B cell (primary cell): ENCODE measurements at places on chromosomes 7 and 10. TPM values are rescaled to one million over a fixed set of nuclear protein-coding genes. Genes with fewer than 3 reads are reported as not detected.

GRCh38 chr10:3482200-3482993, 302.6 kb downstream of the KLF6 start:
- H3K36me3 ChIP-seq: no peaks in the 10 kb centered on the region
- no peak overlapping the region for H3K27ac ChIP-seq
- H3K4me3 ChIP-seq: no peak overlapping the region
- peaks cover 64% of the 10 kb centered on the region for H3K4me1 ChIP-seq
- H3K27me3 ChIP-seq: no peaks in the 10 kb centered on the region
- DNase-seq: peak; percentile 17

DNA sequence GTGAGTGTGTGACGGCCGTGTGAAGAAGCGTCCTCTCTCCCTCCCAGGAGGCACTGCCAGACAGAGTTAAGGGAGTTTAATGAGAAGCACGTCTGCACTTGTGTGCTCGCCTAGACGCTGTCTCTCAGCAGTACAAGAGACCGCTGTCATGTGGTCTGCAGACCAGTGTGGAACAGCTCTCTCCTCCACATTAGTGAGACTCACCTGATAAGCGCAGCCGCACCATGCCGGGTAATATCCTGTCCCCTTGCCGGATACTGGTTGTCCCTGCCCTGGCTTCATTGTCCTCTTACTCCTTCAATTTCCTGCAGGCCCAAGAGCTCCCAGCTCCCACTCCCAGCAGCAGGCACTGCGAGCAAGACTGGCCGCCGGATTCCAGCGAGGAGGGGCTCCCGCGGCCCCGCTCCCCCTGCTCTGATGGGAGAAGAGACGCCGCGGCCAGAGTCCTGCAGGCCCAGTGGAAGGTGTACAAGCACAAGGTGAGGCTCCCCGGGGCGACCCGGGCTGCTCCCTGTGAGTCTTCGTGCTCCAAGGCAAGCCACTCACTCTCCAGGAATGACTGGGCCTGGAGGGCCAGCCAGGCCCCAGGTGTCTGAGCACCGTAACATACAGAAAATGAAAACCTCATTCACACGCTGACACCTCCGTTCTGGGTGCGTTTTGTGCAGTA, 33.5 kb upstream of the TTYH3 start:
- H3K4me3 ChIP-seq: no peak overlapping the region
- H3K36me3 ChIP-seq: no peaks in the 10 kb centered on the region
- H3K27me3 ChIP-seq: no peaks in the 10 kb centered on the region

DNA sequence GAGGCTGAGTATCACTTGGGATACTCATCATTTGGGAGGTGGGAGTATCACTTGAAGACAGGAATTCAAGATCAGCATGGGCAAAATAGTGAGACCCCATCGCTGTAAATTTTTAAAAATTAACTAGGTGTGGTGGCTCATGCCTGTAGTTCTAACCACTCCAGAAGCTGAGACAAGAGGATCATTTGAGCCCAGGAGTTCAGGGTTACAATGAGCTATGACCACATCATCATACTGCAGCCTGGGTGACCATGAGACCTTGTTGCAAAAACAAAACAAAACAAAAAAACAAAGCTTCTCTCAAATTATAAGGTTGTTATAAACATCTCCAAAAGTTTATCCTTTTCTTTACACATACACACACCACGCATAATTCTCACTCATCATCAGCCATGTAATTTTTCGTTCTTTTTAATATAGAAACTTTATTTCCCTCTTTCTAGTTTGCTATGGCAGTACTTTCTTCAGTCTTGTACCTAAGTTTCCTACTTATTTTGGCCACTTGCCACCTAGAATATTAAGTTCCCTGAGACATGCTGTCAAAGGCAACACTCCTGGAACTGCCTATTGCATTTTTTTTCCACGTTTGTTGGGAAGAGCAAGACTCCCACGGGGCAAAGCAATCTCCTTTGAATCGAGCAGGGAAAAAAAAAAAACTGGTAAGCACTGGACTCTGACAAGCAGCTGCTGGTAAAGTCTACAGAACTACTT, 37.1 kb downstream of the SKIDA1 start:
- DNase-seq: no peak
- H3K4me1 ChIP-seq: no peaks in the 10 kb centered on the region
- no peaks in the 10 kb centered on the region for H3K27me3 ChIP-seq
- no peak overlapping the region for H3K27ac ChIP-seq
- H3K36me3 ChIP-seq: no peaks in the 10 kb centered on the region

GRCh38 chr10:72740528-72740927, 48.6 kb downstream of the MCU start:
- H3K27ac ChIP-seq: no peak overlapping the region
- no peak for DNase-seq
- peaks cover 3% of the 10 kb centered on the region for H3K4me1 ChIP-seq
- no peaks in the 10 kb centered on the region for H3K36me3 ChIP-seq

GRCh38 chr7:121945480-121946236, 72.7 kb downstream of the PTPRZ1 start:
- H3K36me3 ChIP-seq: no peaks in the 10 kb centered on the region
- H3K4me1 ChIP-seq: no peaks in the 10 kb centered on the region
- no peak overlapping the region for H3K27ac ChIP-seq
- DNase-seq: no peak

The NFKB2 gene
- total RNA-seq: 377 and 398 TPM in 2 replicates

- no peaks in the 10 kb centered on the region for H3K27me3 ChIP-seq
- no peak overlapping the region for H3K4me3 ChIP-seq
- no peak for DNase-seq
These were observed 25.2 kb upstream of the ING3 start for GRCh38 chr7:120925392-120925791.

DNA sequence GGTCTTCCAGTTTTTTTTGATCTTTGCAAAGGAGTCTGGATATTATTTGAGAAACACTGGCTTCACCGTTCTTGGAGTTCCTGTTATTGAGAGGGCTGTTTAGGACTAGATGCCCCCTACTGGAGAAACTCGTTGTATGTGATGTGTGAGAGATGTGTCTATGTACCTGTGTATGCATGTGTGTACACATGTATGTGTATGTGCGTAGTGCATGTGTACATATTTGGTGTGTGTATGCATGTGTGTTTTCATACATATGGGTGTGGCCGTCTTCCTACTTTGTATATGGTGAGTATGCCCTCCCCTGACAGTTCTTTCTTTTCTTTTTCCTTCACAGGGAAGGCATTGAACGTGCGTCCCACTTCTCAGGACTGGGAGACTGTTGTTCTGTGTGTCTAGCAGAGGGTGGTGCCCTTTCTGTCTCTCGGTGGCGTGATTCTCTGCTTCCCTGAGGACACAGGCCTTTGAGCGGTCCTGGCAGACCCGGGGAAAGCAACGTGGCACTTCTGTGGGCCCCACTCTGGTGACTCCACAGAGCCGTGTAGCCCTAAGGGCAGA, 3.0 kb upstream of the CALHM3 start:
- peak; percentile 82 for DNase-seq
- peaks cover 13% of the 10 kb centered on the region for H3K4me1 ChIP-seq
- H3K27me3 ChIP-seq: no peaks in the 10 kb centered on the region
- no peak overlapping the region for H3K4me3 ChIP-seq
- no peak overlapping the region for H3K27ac ChIP-seq

GRCh38 chr10:53754596-53755250, 982.1 kb upstream of the MBL2 start:
- DNase-seq: no peak
- no peaks in the 10 kb centered on the region for H3K36me3 ChIP-seq
- no peak overlapping the region for H3K27ac ChIP-seq
- no peaks in the 10 kb centered on the region for H3K4me1 ChIP-seq
- H3K4me3 ChIP-seq: no peak overlapping the region

The MYL10 gene
- not detected in 2 replicates for total RNA-seq

The ASAH2B gene
- total RNA-seq: 1.0 TPM in 2 replicates

The TPST1 gene
- 11.3 and 13.0 TPM in 2 replicates for total RNA-seq

The ATOH7 gene
- not detected in 2 replicates for total RNA-seq

The TBX20 gene
- total RNA-seq: 0.25 TPM in 1 of 2 replicates, not detected in the other

DNA sequence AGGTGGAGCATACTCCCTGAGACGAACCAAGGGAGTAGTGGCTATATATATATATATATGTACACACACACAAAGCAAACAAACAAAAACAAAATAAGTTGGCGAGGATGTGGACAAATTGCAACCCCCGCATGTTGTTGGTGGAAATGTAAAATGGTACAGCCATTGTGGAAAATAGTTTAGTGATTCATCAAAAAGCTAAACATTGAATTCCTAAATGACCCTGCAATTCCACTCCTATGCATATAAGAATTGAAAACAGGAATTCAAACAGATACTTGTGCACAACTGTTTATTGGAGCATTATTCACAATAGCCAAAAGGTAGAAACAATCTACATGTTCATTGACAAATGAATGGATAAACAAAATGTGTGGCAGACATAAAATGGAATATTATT, 407.9 kb downstream of the KCNMA1 start:
- H3K4me1 ChIP-seq: no peaks in the 10 kb centered on the region
- DNase-seq: no peak
- H3K36me3 ChIP-seq: no peaks in the 10 kb centered on the region
- H3K27me3 ChIP-seq: no peaks in the 10 kb centered on the region
- no peak overlapping the region for H3K4me3 ChIP-seq

The RPP38 gene
- total RNA-seq: 24.5 and 24.8 TPM in 2 replicates

DNA sequence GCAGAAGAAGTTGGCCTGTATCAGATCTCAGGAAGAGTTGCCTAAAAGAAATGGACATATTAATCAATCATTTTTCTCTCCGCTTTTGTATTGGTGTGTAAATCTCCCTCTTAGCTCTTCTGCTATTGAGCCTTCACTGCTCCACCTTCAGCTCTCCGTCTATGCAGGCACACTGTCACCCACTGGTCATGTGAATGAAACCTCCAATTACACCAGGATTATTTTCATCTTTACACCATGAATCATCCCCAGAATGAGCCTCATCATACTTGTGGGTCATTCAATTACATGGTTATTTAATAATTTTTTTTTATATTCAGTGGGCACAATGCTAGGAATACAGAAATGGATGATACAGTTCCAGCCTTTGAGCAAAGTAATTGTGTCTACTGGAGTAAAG, 92.6 kb downstream of the LRRC4 start:
- no peak for DNase-seq
- no peaks in the 10 kb centered on the region for H3K27me3 ChIP-seq
- H3K36me3 ChIP-seq: peaks cover 5% of the 10 kb centered on the region
- H3K4me1 ChIP-seq: no peaks in the 10 kb centered on the region
- no peak overlapping the region for H3K27ac ChIP-seq

- no peak overlapping the region for H3K4me3 ChIP-seq
- no peak for DNase-seq
- no peaks in the 10 kb centered on the region for H3K27me3 ChIP-seq
- no peaks in the 10 kb centered on the region for H3K36me3 ChIP-seq
- no peak overlapping the region for H3K27ac ChIP-seq
These were observed 133.6 kb downstream of the BMPER start for GRCh38 chr7:34038816-34039470.

The AOC1 gene
- total RNA-seq: not detected in 2 replicates

GRCh38 chr10:124646483-124647352, 97.5 kb downstream of the FAM53B start:
- H3K36me3 ChIP-seq: no peaks in the 10 kb centered on the region
- peak overlapping the region; percentile 45 for H3K4me3 ChIP-seq
- H3K27me3 ChIP-seq: no peaks in the 10 kb centered on the region
- DNase-seq: no peak
- H3K27ac ChIP-seq: peak overlapping the region; percentile 92

- no peaks in the 10 kb centered on the region for H3K36me3 ChIP-seq
- no peak for DNase-seq
- H3K27me3 ChIP-seq: no peaks in the 10 kb centered on the region
- no peak overlapping the region for H3K27ac ChIP-seq
These were observed 113.6 kb downstream of the RNF32 start for GRCh38 chr7:156754201-156754600.

- H3K27me3 ChIP-seq: no peaks in the 10 kb centered on the region
- H3K4me3 ChIP-seq: no peak overlapping the region
- H3K4me1 ChIP-seq: peaks cover 3% of the 10 kb centered on the region
- H3K27ac ChIP-seq: no peak overlapping the region
These were observed 331.0 kb upstream of the MGMT start for GRCh38 chr10:129136074-129136473.

- DNase-seq: no peak
- H3K27ac ChIP-seq: no peak overlapping the region
- H3K4me3 ChIP-seq: no peak overlapping the region
- no peaks in the 10 kb centered on the region for H3K27me3 ChIP-seq
- no peaks in the 10 kb centered on the region for H3K36me3 ChIP-seq
These were observed 85.2 kb upstream of the VIPR2 start for GRCh38 chr7:159229683-159230475.

The ASAH2 gene
- 0.44 and 1.9 TPM in 2 replicates for total RNA-seq

DNA sequence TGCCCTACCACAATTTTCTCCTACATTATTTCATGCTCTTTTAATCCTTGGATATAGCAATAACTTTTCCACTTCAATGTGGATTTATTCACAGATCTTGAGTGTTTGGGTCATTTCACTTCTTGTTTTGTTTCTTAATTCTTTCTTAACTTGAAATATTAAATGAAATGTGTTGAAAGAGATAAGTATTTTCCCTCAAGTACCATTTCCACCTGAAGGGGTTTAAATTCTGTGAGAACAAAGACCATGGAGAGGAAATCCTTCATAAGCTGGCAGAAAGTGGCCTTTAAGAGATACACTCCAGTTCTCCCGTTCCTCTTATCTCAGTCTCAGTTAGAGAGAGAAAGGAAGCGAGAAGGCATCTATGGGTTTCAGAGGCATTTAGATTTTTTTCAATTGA, 14.1 kb upstream of the DLD start:
- H3K27ac ChIP-seq: no peak overlapping the region
- H3K27me3 ChIP-seq: no peaks in the 10 kb centered on the region
- H3K4me3 ChIP-seq: no peak overlapping the region
- no peaks in the 10 kb centered on the region for H3K4me1 ChIP-seq
- no peak for DNase-seq

DNA sequence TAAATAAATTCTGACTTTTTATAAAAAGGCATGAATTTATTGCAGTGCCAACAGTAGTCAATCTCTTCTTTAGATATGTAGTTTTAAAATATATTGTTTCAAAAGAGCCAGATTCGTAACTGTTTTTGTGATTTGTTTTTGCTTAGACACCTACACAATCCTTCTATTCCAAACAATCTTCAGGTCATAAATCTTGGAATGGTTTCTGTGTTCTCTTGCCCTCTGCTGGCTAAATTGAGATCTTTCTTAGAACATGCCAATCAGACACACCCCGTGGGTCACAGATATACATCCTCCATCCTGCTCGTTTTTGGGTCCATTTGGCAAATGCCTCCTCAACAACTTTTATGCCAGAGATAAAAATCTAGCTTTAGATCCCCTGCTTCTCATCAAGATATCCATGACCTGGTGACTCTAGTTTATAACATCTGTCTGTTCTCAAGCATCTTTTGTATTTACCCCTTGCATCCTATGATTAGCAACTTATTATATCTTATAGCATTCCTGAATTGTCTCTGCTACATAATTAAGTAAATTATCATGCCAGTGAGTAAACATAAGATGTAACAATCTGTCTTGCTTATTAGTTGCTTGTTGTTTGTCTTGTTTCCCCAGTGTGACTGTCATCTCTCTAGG, 35.3 kb upstream of the IFRD1 start:
- no peak overlapping the region for H3K27ac ChIP-seq
- peaks cover 2% of the 10 kb centered on the region for H3K27me3 ChIP-seq
- no peak overlapping the region for H3K4me3 ChIP-seq
- DNase-seq: peak; percentile 19
- no peaks in the 10 kb centered on the region for H3K4me1 ChIP-seq

GRCh38 chr10:59176241-59177030, at the start of gene PHYHIPL:
PHYHIPL (plus strand) TSS chr10:59176643; CDS start chr10:59176854, 211 bp downstream.
- DNase-seq: no peak
- H3K27ac ChIP-seq: no peak within 1 kb of the TSS
- no peaks in the 10 kb centered on the region for H3K4me1 ChIP-seq
- H3K27me3 ChIP-seq: no peaks in the 10 kb centered on the region
- no peaks in the 10 kb centered on the region for H3K36me3 ChIP-seq

The DEPP1 gene
- not detected in 2 replicates for total RNA-seq

- no peaks in the 10 kb centered on the region for H3K36me3 ChIP-seq
- H3K27ac ChIP-seq: no peak overlapping the region
- no peaks in the 10 kb centered on the region for H3K27me3 ChIP-seq
- H3K4me3 ChIP-seq: no peak overlapping the region
These were observed 759.4 kb downstream of the GRID1 start for GRCh38 chr10:85607043-85607695.
